ENCODE measurements at places on chromosomes 3 and 15.

- DNase-seq = no peak
These were observed 18.2 kb upstream of the PDIA5 start for GRCh38 chr3:123048480-123049237.

DNA sequence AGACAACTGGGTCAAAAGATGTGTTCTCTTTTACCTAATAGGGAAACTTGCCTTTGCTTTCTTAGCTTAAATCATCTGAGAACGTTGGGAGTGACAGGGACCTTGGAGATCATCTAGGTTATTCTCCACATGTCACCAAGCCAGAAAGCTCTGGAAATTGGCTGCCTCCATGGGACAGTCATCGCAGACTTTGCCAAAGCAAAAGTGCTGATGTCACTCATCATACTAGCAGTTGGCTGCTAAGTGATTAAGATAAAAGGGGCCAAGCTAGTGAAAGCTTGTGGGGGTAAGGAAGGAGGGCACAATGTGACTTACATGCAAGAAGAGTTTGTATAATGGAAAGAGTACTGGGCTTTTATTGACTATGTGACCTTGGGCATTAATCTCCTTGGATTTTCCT is 198.0 kb upstream of the PFN2 start:
- no peak for DNase-seq

- DNase-seq = no peak
These were observed 41.6 kb upstream of the DLG1 start for GRCh38 chr3:197339841-197340520.

DNA sequence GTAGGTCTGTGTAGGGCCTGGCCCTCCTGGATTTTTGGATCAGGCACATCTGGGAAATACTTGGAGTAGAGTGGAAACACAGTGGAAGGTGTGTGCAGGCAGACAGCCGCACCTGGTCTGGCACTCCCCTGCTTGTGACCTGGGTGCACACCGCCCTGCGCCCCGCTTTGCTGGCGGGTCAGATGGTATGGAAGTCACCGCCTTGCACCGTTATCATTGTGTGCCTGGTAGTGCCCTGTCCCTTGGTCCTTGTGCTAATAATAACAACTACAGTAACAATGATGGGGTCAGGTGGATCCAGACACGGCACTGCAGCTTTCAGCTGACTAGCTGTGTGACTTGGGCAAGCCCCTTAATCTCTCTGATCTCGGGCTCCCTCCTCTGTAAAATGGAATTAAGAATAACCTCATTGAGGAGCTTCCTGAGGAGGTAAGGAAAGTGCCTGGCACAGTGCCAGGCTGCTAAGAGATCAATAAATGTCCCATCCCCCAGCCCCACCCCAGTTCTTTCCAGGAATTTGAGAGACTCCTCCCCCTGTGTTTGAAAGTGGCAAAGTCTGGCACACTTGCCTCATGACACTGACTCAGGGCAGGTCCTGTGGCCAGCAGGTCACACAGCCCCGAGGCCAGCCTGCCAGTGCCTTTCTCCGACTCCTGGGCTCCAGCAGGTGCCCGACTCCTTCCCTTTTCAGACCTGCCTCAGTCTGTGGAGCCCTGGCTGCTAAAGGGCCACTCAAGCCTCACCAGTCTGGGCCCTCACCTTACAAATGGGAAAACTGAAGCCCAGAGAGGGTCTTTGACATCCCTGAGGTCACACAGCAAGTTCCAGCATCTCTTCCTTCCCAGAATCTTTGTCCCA is 9.8 kb downstream of the ISG20 start:
- no peak for DNase-seq

DNA sequence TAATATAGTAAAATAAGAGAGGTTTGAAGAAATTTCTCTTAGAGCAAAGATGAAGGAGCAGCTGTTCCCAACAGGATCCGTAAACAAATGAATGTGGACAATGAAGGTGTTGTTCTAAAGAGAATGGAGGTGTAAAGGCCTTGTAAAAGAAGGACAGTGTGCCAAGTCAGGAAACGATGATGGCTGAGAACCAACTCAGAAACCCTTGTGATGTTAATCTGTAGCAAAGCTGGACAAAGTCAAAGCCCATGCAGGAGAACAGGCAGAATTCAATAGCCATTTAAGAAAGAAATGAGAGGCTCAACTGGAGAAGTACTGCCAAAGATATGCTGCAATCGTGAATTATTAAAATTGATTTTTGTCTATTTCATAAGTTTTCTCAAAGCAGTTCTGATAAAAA is 192.2 kb downstream of the MBNL1 start:
- no peak for DNase-seq

DNA sequence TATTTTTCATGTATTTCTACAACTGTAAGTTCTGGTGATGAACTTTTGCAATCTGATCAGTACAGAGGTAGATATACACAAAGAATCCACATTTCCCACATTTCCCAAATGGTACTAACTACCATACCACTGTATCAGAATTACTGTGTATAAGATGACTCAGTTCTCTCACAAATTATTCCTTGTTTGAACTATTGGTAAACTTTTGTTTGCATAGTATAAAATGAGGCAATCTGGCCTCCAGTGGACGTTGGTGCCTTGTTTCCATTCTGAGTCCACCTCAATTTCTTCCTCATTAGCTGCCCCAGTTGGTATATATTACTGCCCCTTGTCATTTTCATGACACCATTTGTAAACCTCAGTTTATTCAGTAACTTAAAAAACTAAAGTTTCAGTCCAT is 38.5 kb downstream of the SPTSSB start:
- DNase-seq = no peak

DNA sequence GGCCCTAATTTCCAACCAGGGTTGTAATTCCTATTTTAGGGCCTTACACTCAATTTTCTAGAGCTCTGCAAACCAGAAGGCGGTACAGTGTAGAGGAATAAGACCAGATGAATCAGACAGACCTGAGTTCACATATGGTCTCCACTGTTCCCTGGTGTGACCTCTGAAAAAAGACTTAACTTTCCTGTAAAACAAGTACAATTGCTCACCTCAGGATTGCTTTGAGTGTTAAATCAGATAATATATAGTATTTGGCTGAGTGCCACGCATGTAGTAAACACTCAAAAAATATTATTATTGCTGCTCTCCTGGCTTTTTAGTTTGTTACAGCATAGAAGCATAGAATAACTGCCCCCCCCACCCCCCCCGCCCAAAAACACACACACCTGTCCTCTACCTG is 51.0 kb upstream of the STT3B start:
- no peak for DNase-seq

GRCh38 chr3:14587740-14588360 is 47.7 kb upstream of the GRIP2 start:
- no peak for DNase-seq

GRCh38 chr3:69791919-69792399 is 52.7 kb downstream of the MITF start:
- DNase-seq = no peak

- no peak for DNase-seq
These were observed 216.3 kb downstream of the STAG1 start for GRCh38 chr3:136535906-136536305.

- DNase-seq = no peak
These were observed 701 bp downstream of the OSBPL11 start for GRCh38 chr3:125594581-125595011.

DNA sequence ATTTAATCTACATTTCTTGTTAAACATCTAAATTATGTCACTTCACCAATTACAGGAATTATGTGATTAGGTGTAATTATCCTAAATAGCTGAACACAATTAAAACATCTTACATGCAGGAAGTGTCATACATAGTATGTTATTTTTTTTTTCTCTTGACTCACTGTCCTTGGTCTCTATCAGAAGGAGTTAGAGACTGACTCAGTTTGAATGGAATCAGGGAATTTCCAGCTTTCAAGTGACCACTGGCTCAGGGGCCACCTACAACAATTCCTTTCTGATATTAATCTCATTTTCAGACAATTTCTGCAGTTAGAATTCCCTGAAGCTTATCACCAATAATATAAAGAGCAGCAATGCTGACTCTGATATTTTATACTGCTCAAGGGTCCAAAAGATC is 400.7 kb downstream of the ROBO1 start:
- no peak for DNase-seq

DNA sequence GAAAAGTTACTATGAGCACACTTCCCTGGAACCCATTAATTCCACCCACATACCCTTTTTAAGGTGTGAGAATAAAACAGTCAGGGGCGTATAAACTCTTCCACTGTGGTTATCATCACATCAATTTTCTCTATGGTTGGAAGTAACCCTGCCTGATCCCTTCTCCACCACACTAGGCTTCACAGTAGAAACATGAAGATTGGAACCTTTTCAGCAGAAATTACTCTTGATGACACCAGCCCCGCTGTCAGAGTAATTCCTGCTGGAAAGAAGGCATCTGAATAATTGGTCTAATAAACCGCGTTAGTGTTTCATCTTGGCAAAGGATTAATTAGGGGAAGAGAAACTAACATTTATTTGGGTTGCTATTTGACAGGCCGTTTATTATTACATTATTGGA is 278.4 kb downstream of the MFSD1 start:
- no peak for DNase-seq

DNA sequence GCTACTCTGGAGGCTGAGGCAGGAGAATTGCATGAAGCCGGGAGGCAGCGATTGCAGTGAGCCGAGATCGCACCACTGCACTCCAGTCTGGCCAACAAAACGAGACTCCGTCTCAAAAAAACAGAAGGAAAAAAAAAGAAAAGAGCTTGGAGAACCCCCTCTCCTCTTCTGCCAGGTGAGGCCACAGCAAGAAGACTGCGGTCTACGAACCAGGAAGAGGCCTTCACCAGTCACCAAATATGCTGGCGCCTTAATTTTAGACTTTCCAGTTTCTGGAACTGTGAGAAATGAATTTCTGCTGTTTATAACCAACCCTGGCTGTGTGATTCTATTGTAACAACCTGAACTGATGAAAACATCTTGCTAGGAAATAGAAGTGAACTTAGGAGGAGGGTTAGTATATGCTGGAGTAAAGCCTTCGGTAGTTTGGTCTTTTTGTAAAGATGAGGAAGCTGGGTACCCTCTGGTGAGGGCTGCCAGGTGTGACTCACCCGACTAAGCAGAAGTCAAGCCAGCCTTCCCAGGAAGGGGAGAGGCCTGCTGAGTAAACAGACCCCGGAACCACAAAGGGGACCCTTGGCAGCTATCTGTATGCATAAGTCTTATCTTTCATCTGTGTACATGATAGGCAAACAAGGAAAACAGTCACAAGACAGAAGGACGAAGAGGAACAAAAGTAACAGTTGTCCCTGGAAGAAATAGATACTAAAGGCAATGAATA is 78.7 kb downstream of the KLF13 start:
- no peak for DNase-seq

DNA sequence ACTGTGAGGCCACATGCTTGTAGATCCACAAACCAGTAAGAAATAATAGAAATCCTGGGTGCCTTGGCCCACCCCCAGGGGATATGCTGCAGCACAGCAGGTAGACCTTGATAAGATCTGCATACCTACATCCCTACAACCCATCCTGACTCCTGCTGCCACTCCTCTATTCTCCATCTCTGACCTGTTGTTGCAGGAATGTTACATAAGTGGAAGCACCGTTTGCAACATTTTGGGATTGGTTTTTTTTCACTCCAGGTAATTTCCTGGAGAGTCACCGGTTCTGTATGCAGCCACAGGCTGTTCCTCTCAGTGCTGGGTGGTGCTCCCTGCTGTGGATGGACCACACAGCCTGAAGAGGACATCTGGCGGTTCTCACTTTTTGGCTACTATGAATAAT is 16.1 kb upstream of the CSPG5 start:
- no peak for DNase-seq

- DNase-seq = no peak
These were observed 505 bp upstream of the WNT5A start for GRCh38 chr3:55487381-55488241.

DNA sequence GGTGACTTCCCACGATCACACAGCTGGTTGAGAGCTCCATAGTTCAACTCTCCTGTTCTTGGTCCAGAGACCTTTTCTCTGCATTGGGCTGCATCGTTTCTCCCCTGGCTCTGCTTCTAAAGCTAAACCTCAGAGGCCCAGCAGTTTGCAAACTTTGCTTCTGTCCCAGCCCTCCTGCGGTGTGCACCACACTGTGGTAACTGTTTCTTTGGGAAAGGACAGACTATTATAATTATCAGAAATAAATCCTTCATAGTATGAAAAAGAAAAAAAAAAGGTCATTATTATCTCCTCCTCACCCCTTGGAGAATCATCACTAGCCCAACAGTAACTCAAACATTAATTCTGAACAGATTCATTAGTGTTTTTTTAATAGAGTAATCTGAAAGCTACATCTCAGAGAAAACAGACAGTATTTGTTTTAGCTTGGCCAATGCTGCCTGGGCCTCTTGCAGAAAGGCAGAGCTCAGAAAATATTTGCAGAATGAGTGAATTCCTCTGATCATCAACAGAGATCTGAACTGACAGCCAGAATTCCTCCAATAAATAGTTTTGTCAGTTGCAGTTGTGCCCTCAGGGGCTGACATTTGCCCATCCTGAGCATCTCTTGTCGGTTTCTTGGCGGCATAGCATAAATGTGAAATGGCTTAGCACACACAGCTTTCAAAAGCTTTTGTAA is 52.9 kb downstream of the BFSP2 start:
- DNase-seq = no peak

DNA sequence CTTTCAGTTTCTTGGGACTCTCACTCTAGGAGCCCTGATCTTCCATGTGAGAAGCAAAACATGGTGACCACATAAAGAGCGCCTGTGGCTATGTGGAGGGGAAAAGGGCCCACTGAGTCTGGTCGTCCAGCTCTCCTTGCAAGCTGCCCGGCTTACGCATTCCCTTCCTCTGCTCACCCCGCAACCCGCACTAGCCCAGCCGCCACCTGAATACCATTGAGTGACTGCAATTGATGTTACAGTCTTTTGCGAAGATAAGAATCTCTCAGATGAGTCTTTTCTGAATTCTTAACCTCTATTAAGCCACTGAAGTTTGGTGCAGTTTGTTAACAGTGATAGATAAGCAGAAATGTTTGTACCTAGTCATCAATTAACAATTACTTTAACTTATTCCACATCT is 589.0 kb upstream of the DPPA4 start:
- no peak for DNase-seq

- DNase-seq = no peak
These were observed 30.2 kb downstream of the EPHB3 start for GRCh38 chr3:184591789-184592188.

DNA sequence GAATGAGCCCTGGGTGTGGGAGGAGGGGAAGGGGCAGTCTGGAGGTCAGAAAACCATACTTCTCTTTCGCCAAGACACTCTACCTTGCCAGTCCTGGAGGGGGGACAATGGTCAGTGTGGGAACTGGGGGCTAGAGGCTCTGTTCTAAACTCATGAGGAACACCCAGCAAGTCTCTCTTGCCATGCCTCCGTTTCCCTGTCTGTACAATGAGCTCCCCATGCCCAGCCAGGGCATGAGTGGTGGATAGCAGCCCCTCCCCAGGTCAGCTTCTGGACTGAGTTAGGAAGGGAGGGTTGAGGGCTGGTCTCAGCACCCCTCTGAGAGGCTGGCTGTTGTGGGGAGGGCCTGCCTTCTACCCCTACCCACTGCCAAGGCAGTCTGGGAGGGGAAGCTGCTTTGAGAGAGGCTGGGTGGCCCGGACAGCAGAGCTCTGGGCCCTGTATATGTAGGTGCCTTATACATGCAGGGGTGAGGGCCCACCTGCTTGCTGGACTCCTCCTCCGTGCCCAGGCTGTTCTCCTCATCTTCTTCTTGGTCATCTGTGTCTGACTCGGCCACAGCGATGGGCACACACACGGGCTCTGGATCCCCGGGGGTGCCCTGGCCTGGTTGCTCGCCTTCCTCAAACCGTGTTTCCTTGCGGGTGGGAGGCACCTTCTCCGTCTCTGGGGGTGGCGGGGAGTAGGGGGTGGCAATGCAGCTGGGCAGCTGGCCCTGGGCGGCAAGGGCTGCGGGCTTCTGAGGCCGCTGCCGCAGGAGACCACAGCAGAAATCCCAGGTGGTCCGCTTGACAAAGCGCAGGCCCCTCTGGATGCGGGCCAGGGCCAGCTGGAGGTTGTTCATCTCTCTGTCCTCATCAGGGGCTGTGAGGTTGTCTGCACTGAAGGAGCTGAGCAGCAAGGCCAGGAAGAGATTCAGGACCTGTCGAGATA is 68.8 kb downstream of the SCN5A start:
- DNase-seq = no peak
